ENCODE measurements at places on chromosomes 2 and 18. TPM values are rescaled to one million over a fixed set of nuclear protein-coding genes. Genes with fewer than 3 reads are reported as not detected.

DNA sequence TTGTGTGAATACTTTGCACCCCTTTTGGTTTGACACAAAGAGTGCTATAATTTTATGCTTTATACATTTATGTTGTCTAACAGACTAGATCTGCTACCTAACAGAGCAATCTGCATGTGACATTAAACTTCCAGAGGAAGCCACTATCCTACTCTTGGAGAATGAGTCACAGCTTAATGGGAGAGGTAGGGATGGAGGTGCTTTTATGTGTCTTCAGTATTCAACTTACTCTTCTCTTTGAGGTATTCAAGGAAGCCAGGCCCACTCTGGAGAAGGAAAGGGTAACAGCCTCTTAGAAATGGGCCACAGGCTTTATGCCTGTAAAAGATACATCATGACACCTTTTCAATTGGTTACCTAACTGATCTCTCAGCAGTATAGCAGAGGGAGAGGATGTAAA, 85.8 kb upstream of the NEUROD1 start:
- DNase-seq: no peak

GRCh38 chr2:217106650-217107014, 246.8 kb upstream of the TNP1 start:
- DNase-seq: no peak

GRCh38 chr18:11851806-11852337, 659 bp downstream of the CHMP1B start:
- DNase-seq: peak; percentile 42

- no peak for DNase-seq
Observed at GRCh38 chr2:126732682-126733245, 76.8 kb downstream of the GYPC start.

DNA sequence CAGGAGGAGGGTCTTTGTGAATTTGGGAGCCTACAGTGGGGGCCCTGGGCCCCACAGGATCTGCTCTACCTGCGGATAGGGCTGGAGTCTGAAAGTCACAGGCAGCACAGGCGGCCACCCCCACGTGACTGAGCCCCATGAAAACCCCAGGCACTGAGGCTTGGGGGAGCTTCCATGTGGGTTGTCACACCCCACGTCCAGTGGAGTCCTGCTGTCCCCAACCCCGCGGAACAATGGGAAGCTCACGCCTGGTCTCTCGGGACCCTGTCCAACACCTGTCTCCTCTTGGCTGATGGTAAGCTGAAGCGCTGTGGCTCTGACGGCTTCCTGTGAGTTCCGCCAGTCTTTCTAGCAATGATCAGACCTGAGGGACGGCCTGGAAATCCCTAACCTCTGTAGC, 85.8 kb downstream of the PTGR3 start:
- DNase-seq: no peak

DNA sequence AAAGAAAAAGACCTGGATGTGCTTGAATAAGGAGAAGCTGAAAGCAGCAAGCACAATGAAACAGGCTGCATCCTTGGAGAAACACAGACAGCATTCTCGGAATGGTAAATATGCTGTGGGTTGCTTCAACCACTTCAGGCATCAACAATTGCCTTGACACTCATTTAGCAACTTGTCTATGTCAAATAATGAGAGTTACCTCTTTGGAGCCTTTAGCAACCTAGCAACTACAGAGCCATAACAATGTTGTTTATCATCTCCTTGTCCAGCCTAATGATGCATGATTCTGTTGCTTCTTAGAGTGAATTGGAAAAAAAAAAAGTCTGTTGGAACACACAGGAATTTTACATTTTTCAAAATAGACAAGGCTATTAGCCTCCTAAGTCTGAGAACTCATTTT, 410.6 kb downstream of the PIK3C3 start:
- no peak for DNase-seq

GRCh38 chr2:137910641-137911040, 53.6 kb upstream of the HNMT start:
- DNase-seq: no peak

EVA1A gene
- total RNA-seq: not detected

SLC9A2 gene
- total RNA-seq: 1.9 TPM

UGT1A3 gene
- total RNA-seq: not detected
